ENCODE measurements at places on chromosomes 4 and X.
A peak's percentile ranks its signal among the peaks of the same experiment; 100 is the strongest.

DNA sequence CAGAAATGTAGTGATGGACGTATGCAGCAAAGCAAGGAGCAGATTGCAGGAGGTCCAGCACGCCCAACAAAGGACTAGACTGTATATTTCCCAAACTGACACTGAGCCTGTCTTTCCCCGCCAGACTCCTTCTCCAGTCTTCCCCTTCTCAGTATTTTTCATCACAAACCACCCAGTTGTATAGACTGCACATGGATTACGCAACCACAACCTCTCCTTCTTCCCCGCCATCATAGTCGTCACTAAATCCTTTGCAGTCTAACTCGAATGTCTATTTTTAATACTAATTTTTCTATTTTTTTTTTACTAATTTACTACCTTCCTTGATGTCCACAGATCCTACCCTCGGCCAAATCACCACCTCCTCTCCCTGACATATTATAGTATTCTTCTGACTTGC lies 105.4 kb downstream of the MTNR1A start:
- DNase-seq = no peak

DNA sequence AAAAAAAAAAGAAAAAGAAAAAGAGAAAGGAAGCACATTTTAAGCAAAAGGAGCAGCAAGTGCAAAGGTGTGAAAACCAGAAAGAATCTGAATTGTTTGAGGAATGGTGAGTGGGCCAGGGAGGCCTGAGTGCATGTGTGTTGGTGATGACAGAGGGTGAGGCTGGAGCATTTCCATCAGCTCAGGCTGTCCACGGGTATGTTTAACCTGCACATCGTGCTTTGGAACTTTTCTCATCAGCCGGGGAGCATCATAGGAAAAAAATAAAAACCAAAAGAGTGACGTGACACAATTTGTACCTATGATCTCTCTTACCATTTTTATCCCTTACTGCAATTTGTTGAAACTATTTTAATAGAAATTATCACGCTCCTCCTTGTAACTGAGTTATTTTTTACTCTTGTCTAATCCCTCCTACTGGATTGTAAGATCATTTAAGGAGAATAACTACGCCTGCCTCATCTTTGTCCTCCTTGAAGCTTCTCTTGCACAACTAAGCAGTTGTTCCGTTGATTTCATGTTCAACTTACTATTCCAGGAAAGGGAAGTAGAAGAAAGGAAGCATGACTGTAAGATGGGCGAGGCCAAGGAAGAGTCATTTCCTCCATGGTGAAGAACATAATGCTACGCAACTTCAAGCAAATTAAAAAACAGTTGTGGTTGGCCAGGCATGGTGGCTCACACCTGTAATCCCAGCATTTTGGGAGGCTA lies 7.0 kb downstream of the PALLD start:
- DNase-seq = peak; percentile 79

DNA sequence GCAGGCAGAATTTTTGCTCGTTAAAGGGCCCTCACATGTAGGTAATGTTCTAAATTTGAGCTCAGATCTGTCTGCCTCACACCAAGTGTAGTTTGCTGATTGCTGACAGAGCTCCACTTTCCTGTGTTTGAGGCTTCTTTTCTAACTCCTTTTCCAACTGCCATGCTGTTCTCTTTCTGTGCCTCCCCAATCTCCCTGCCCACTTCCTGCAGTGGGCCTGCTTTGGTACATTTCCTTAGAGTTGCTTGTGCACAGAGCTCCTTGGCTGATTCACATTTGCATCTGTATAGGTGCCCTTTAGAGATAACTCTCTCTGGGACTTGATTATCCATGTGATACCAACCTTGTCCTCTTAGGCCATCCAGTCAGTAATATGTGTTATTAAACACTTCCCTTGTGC lies 4.5 kb downstream of the MED28 start:
- no peak for DNase-seq

DNA sequence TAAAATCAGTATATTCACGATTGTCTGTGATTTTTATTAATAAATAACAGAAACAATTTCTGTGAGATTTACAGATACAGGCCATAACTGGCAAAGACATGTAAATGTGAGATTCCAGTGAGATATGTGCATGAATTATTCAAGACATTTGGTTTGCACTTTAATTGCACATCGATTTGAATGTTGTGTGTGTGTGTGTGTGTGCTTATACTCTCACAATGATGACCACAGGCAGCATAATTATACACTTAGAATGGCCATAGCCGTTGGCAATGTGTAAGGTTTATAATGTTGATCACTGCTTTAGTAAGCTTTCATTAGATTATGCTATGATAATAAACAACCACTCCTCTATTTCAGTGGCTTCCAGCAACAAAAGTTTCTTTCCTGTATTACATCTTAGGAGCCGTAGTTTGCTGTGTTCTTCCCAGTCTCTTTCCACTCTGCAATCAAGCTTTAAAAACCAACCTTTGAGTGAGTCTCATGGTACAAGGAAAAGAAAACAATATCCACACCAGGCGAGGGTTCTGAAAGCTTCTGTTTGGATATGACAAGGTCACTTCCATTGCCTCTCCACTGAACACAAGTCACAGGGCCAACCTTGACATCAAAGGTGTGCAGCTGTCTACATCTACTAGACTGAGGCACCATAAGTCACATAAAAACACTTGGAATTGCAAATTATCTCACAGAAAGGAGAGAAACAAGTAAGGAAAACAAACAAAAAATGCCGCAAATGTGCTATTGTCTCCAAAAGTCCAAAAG lies 897.7 kb downstream of the RAB28 start:
- no peak for DNase-seq

- no peak for DNase-seq
These were observed 162.5 kb upstream of the AFF2 start for GRCh38 chrX:148337873-148338272.

GRCh38 chrX:14164828-14165227 lies 135.1 kb upstream of the GEMIN8 start:
- no peak for DNase-seq

- no peak for DNase-seq
These were observed 7.8 kb downstream of the TMEM156 start for GRCh38 chr4:39024311-39024865.

- DNase-seq = no peak
These were observed 98.5 kb upstream of the INPP4B start for GRCh38 chr4:142944565-142944964.

DNA sequence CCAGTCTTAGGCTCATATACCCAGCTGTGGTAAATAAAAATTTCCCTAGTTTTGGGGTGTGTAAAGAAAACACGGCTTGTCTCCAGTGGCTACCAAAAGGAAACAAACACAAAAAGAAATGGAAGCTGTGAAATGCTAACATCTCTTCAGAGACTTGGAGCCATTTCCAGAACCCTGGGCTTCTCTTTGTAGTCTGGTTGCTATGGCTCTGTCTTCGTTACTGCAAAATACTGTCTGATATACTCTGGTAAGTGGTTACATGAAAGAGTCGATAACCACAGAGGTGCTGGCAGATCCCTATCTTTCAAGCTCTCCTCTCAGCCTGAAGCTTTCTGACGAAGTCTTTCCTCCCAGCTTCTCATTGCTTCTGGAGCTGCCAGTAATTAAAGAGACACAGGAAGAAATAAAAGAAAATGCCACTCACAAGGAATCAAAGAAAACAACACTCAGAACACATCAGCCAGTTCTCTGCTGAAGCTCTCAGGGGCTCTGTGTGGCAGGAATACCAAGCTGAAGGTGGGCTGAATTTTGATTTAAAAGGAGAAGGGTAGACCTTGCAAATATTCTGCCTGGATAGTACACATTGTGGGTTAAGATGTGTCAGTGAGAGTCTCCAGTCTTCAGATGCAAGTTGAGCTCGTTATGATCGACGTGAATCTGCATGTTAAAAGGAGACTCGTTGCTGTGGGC lies 107.6 kb upstream of the FAM9C start:
- DNase-seq = no peak

- DNase-seq = no peak
These were observed 111.6 kb upstream of the NUDT6 start for GRCh38 chr4:123034023-123034422.

- no peak for DNase-seq
These were observed 459.2 kb downstream of the FAT4 start for GRCh38 chr4:125773931-125774330.

GRCh38 chr4:3077796-3078195 lies 3.3 kb downstream of the HTT start:
- no peak for DNase-seq

DNA sequence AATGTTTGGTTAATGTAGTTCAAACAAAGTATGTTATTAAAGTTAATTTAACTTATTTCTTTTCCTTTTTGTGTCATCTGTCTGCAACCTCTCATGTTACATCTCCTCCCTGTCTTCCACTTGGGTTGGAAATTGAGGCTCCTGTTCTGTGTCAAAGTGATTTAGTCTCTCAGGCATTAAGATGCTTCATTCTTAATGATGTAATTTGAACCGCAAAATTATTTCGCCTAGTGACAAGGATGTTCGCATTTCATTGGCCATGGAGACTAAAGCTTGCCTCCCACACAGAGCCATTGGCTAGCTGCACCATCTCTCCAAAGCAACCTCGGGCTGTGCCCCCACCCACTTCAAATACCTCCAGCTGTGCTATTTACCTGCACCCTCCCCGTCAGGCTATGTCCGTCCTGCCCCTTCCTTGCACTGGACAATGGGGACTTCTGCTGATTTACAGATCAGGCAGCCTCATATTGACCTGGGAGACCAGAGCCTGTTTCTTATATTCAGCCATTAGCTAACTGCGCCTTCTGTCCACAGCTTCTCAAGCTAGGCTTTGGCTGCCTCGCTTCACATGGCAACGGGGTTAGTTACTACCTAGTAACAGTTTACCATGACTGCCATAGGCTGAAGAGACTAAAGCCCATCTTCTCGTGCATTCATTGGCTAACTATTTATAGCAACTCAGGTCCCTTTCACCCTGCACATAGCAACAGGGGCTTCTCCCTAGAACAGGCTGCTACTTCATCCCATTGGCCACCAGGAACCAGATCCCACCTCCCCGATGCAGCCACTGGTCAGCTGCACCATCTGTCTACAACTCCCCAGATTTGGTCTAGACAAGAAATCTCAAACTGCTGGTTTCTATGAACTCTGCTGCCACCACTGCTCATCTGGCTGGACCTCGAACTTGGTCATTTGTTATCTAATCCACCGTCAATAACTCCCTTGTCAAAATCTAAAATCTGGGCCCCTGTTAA lies 8.6 kb upstream of the ZNF157 start:
- DNase-seq = no peak

GRCh38 chrX:69089203-69089602 lies 76.0 kb downstream of the PJA1 start:
- no peak for DNase-seq

DNA sequence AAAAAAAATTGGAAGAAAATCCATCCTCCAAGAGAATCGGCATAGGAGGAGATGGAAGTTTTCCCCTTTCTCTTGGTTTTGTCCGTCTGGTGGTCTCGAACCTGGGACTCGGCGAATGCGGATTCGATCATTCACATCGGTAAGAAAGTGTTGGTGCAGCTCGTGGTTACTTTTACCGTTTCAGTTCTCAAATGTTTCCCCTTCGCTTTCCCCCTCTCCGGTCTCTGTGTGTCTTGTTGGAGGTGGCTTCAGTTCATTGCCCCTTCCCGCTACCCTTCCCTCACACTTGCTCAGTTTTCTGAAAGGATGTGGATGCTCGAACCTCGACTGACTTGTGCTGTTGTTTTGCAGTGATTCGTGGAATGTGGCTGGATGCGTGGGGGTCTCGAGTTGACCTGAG lies 840 bp downstream of the GRID2 start:
- DNase-seq = no peak

DNA sequence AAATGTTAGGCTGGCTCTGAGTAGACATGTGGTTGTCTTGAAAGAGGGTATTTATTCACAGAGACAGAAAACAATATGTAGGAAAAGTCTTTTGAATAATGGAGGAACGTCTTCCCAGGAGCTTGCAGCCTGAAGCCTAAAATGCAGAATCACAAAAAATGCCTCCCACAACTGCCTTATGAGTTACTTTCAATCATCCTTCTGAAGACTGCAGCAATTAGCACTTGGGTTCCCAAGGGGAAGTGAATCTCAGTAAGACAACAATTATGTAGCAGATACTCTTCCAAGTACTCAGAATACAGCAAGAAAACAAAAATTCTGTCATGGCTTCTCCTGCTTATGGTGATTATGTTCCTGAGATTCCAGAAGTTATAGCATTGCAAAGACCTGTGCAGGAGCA lies 166.6 kb upstream of the TBL1X start:
- no peak for DNase-seq

DNA sequence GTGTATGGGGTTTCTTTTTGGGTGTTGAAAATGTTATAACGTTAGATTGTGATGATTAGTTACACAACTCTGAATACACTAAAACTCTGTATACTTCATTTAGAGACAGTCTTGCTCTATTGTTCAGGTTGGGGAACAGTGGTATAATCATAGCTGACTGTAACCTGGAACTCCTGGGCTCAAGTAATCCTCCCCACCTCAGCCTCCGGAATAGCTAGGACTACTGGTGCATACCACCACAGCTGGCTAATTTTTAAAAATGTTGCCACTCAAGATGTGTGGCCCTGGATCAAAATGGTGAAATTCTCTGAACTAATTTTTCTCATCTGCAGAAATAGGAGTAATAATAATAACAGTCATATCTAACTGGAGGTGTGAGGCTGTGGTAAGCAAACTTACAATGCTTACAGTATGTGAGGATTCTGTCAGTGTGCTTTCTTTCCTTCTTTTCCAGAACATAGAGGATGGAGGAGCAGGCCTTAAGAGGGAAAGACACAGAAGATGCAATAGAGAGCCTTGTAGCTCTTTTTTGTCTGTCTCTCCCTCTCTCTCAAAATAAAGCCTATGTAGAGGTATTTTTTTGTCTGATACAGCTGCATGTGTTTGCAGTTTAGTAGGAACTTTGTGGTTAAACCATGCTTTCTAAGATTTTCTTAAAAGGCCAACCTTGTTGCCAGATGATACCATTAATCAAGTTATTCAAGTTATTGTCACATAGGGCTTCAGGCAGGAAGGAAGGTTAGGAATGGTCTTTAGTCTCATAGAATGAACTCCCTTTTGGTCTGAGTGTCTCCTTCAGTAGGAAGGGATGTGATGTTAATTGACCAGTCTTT lies 7.5 kb downstream of the ADD1 start:
- DNase-seq = no peak

- no peak for DNase-seq
These were observed 218.5 kb upstream of the ANKRD50 start for GRCh38 chr4:124931050-124931449.

GRCh38 chr4:181432335-181432734 lies 810.9 kb upstream of the TENM3 start:
- DNase-seq = no peak

- no peak for DNase-seq
These were observed 847.7 kb upstream of the INTU start for GRCh38 chr4:126784966-126785580.

DNA sequence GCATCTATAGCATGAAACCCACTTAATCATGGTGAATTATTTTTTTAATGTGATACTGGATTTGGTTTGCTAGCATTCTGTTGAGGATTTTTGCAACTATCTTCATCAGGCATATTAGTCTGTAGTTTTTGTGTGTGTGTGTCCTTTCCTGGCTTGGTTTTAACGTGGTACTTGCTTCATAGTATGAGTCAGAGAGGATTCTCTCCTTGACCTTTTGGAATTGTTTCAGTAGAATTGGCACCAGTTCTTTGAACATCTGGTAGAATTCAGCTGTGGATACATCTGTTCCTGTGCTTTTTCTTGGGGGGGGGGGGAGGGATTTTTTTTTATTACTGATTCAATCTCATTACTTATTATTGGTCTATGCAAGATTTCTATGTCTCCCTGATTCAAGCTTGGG lies 232.0 kb upstream of the KLF8 start:
- DNase-seq = no peak

GRCh38 chr4:167475951-167476350 lies 241.7 kb upstream of the SPOCK3 start:
- DNase-seq = no peak
